ENCODE measurements at places on chromosomes 2 and 18.

- DNase-seq = no peak
These were observed 210.8 kb upstream of the SMIM21 start for GRCh38 chr18:75638223-75638775.

- no peak for DNase-seq
These were observed 241.9 kb downstream of the PTPRM start for GRCh38 chr18:7808992-7809391.

DNA sequence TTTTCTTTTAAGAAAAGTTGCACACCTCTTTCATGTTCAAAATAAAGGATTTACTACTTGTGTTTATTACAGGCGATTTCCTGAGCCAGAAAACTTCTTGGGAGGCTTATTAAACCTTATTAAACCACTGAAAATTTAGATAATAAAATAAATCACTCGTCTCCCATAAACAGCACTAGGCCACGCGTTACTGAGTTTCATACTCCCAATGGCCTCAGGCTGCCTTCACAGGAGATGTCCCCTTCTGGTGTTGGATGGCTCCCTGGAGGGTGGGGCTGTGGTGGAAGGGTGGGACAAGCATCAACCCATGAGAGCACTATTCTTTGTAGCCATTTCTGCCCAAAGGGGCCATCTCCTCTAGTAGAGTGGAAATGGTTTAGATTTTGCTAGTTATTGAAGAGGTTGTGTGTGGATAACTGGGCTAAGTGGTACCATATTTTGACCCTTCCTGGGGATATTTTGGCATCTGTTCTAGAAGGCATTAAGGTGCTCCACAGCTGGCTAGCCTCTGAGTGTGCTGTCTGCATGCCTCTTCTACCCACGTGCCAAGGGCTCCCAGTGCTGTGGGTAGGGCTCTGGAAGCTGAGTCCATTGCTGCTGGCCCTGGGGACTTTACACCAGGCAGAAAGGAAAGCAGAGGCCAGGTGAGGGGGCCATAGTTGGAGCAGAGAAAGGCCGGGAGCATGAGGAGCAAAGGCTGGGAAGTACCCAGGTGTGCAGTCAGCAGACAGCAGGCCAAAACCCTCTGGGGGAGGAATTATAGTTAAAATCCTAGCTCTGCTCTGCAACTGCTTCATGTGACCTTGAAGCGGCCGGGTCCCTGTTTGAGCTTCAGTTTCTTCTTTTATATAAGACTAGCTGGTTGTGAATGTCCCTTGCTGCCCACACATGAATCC is 121.7 kb upstream of the SMAD2 start:
- DNase-seq = no peak

GRCh38 chr18:10111191-10111590 is 197.4 kb downstream of the VAPA start:
- no peak for DNase-seq
